ENCODE measurements at places on chromosomes 16 and 17. TPM values are rescaled to one million over a fixed set of nuclear protein-coding genes. Genes with fewer than 3 reads are reported as not detected.

The NPIPB9 gene
- 3.2 TPM for total RNA-seq

The FBXW10 gene
- total RNA-seq: not detected

The ZNF319 gene
- total RNA-seq: 3.2 TPM

The FASN gene
- 153 TPM for total RNA-seq

The SEZ6 gene
- total RNA-seq: not detected

The PIPOX gene
- 3.0 TPM for total RNA-seq

The DOC2A gene
- total RNA-seq: 1.2 TPM

The TNK1 gene
- 0.73 TPM for total RNA-seq

The SPNS2 gene
- total RNA-seq: 1.0 TPM

The C16orf89 gene
- under 0.01 TPM for total RNA-seq

The CACNG3 gene
- total RNA-seq: not detected

The RABEP1 gene
- 59.9 TPM for total RNA-seq

The CHRNE gene
- total RNA-seq: 0.87 TPM

The MT1M gene
- total RNA-seq: 5.1 TPM
